ENCODE measurements at places on chromosomes 5 and 9. TPM values are rescaled to one million over a fixed set of nuclear protein-coding genes. Genes with fewer than 3 reads are reported as not detected.

Gene FOXD4L6
- total RNA-seq, result not detected

GRCh38 chr5:68319706-68320412, 104.3 kb downstream of the PIK3R1 start:
- peak; percentile 56 for DNase-seq

GRCh38 chr9:105295986-105296385, 51.5 kb downstream of the SLC44A1 start:
- DNase-seq, result peak; percentile 32

DNA sequence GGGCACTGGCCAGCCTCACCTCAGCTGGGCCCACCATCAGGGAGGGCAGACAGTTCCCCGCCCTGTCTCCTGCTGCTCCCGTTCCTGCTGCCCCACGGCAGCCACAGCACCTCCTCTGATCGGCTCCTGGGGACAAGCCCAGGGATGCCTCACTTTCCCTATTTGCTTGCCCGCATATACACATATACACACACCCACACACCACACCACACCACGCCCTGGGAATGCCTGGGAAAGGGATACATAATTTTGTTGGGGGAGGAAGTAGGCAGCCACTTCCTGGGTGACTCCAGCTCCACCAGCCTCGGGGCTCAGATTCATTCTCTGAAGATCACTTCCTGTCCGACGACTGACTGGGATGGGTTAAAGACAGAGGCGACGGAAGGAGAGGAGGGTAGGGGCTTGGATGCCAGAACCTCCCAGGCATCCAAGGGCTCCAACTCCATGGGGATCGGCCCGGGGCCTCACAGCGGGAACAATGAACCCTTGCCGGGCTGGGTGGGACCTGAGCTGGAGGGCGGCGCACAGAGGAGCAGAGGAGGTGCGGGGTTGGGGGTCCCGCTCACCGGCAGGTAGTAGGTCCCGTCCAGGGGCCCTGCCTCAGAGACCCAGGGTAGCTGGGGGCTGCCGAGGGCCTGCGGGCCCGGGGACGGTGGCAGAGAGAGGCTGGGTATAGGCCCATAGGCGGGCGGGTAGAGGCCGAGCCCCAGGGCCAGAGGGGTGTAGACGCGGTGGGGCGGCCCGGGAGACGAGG, 2.0 kb upstream of the MZB1 start:
- no peak for DNase-seq

- DNase-seq, result no peak
Measured at GRCh38 chr5:135007305-135007704, 26.7 kb downstream of the PITX1 start.

DNA sequence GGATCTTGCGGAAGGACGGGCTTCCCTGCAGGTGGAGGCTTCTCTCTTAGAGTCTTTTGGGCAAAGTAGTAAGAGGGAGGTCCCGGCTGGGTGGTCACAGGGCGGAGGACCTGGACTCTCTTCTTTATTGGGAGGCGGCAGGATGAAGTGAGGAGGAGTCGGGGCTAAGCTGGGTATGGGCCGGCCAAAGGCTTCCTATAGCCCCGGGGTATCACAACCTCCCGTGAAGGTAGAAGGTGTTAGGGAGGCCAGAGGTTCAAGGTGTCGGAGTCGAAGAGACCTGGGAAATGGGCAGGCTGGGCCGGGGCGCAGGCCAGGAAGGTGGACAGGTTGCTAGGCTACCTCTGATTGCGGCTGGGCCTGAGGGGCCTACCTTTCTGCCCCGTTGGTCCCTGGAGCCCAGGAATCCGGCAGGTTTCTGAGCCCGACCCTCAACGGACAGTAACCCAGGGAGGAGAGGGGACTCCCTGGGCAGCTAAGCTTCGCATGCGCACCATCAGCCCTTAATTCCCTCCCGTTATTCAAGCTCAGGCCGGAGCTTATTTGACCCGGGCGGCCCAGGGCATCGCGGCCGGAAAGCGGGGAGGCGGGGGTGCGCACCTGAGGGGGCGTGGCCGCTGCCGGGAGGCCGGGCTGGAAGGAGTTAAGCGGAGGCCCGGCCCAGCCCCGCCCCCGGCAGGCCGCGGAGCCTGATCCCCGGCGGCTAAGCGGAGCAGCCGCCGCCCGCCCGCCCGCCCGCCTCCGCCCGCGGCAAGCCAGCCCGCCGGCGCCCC, at the start of gene TESK1:
Gene TESK1, plus strand, starts transcription at position 685 of the 773 bp plus-strand sequence. CDS start 358 bp downstream, outside the sequence.
- DNase-seq, result peak; percentile 86

DNA sequence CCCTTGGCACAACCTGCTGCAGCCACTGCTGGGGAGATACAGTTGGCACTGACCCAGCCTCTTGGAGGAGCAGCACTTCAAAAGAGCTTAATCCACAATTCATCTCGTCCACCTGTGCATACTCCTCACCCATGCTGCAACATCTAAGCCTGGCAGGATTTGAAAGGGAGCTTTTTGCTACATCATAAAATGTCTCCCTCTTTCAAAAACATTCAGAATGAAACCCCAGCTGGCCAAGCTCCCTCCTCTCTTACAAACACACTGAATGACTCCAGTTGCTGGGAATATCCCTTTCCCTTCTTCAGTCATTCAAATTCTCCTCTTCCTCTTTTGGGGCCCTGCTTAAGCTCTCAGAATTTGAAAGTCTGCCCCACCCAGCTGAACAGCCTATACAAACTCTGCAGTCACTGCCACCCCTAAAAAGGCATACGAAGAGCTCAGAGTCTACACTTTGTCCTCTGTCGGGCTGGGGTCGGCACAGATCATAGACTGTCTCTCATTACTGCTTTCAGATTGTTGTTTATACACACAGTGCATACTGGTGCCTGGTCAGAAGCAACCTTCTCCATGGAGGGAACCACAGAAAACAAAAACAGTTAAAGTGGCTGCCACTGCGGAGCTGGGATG, 8.8 kb upstream of the C5orf15 start:
- DNase-seq, result peak; percentile 79

Gene C1QTNF2
- total RNA-seq, result not detected

DNA sequence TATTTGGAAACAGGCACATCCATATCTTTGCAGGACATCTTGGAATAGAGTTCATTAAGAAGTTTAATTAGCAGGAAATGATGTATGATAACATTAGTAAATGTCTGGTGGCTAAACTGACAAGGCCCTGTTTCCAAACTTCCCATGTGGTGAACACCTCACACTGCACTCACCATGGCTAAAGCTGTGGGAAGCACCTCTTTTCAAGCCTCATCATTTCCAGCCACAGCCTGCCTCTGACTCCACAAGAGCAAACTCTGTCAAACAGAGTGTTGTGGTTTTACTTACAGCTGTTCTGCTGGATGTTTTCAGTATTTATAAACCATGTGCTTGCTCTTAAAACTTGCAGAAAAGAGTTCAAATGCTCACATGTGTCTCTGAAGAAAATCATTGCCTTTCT, 14.9 kb upstream of the NDUFB6 start:
- no peak for DNase-seq

- DNase-seq, result no peak
Measured at GRCh38 chr9:138009803-138010690, 132.5 kb downstream of the CACNA1B start.

DNA sequence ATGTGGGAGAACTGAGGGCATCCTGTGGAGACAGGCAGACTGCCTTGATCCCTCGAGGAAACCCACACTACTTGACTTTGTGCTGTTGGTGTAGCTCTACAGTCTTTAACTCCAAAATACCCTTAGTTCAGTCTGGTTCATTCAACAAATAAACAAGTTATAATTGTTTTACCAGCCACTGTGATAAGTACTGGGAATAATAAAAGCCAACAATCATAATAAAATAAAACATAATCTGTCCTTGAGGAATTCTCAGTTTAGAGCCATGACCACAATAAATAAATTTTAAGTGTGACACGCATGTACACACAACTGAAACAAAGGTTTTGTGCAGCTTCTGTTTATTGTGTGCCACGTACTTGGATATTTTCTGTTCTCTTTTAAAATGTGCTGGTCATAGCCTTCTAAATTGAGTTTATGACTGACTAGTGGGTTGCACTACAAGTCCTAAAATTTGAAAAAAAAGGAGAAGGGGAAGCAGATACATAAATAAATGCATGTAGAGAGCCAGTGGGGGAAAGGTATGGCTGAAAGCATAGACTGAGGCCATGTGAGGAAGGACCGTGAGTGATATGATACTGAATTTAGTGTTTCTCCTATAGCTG, 6.2 kb upstream of the SCAMP1 start:
- no peak for DNase-seq

GRCh38 chr9:123111427-123112014, 78.1 kb downstream of the GPR21 start:
- peak; percentile 56 for DNase-seq

DNA sequence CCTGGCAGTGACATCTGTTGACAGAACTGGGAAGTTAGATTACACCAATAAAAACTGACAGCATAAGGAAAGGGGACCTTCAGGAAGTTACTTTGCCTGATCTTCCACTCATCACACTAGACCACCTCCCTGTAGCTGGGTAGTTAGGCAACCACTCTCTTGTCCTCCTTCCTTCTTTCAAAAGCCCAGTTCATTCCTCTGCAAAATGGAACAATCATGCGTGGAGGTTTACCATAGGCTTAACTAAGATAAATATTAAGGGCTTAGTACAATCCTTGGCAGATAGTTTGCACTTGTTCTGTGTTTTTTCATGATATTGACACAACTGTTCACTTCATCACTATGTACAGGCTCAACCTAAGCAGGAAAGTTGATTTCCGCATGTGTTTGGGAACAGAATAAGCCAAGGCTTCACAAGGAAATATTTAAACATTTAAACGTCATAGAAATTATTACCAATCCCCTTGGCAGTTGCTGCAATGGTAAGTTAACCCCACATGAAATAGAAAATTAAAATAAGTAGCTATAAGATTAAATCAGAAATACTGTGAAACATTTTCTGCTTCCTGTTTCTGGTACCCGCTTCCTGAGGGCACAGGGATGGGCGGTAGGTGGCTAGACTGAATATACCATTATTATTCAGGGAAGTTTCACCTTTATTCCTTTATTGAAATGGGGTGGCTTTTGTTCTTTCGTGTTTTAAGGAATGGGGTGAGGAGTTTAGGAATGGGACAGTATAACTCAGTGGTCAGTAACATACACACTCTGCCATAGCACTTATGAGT, 9.9 kb upstream of the PTGER4 start:
- DNase-seq, result no peak

Gene FAM193B
- 38.0 TPM for total RNA-seq

DNA sequence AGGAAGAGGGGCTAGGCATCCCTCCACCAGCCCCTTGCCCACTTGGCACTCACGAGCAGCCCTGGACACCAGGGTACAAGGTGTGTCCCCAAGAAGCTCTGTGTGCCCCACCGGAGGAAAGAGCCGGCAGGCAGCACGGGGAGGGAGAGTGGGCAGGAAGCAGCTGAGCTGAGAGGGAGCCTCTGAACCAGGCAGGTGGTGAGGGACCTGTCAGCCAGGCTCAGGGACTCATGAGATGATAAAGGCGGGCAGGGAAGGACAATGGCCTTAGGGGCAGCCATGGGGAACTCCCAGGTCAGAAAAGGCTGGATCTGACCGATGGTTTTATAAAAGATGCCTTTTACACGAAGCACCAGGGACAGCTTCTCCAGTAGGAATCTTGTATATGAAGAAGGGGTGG, 112.0 kb downstream of the VAV2 start:
- DNase-seq, result no peak

DNA sequence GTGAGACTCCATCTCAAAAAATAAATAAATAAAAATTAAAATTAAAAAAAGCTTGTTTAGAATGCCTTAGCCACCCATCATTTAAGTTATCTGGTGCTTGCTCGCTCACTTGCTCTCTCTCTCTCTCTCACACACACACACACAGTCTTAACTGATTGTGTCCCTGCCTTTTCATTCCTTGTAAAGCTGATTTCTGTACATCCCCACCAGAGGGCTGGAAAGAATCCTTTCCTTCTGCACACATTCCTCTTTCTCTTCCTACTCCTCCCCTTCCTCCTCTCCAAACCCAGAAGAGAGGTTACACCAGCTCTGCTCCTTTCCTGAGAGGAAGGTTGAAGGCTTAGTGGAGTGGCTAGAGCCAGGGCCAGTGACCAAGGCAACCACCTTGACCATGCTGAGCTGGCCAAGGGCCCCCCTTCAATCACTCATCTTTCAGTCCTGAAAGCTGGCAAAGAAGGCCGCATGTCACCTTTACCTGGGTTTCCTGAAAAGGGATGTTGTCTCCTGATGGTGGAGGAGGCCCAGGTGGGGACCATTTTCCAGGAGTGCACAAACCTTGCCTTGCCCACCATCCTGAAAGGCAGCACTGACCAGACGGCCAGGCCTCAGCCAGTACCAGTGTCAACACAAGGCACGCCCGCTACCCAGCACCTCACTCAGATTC, 25.6 kb downstream of the STK10 start:
- DNase-seq, result no peak

Gene CETN3
- total RNA-seq, result 8.4 TPM

DNA sequence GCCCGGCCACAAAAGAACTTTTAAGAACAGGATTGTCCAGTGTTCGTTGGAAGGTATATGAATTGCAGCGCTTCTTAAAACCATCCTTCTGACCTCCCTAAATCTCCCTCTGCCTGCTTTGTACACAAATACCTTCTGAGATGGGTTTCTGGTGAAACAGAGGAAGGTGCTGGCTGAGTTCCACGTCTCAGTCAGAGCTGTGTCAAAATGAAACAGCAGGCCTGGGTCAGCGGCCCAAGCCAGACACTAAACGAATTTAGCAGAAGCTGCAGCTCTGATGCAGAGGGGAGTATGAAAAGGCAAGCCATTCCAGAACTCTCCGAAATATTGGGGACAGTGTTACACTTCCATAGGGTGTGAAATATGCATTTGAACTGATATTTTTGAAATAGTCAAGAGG, 37.8 kb upstream of the CRB2 start:
- DNase-seq, result peak; percentile 72

GRCh38 chr5:141135718-141136266, 786 bp downstream of the PCDHB5 start:
- DNase-seq, result no peak

Gene IFNA7
- total RNA-seq, result not detected

DNA sequence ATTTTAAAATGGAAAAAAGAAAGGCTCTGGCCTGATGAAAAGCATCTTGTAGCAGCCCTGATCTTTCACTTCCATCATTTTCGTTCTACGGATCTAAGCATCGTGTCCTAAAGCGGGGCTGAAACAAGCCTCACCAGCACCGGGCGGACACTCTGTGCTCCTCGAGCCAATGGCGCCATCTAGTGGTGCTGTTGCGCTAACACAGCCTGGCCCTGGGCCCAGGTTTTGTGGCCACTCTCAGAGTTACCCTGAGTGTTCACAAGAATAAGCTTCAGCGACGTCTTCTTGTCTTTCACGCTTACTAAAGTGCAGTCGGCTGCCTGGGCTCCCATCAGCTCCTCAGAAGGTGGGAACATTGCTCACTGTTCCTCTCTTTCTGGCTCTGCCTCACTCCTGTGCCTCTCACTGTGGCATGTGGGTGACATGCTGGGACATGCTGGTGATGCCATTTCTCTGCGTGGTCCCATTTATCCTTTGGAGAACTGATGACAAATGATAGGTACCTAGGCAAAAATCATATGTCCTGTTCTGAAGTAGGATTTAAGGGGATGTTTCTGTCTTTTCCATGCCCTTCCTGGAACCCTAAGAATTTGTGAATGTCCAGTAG, 32.7 kb downstream of the DMRT3 start:
- DNase-seq, result peak; percentile 79

All from thyroid gland (tissue), 4 donors.